ENCODE measurements at places on chromosomes 6 and 20.

GRCh38 chr6:1702580-1703051 is 92.9 kb downstream of the FOXC1 start:
- no peak for DNase-seq

DNA sequence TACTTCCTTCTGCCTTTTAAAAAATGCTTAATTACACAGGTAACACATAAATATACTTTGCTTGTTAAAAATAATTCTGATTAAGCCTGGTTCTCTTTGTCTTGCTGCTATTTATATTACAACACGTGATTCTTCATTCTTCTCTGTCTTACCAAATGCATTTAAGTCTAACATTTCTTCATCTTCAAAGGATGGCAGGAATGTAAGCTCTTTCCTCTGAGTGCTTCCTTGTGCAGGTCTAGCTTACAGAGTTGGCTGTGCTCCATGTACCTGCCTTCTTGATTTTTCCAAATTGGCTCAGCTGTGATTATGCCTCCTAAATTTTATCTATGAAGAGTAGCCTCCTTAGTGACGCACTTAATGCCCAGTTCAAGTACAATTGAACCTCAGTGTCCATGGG is 44.4 kb downstream of the RNF144B start:
- no peak for DNase-seq

GRCh38 chr6:152748843-152749242 is 1.8 kb upstream of the VIP start:
- no peak for DNase-seq

GRCh38 chr20:63536997-63537524 is at the start of gene PTK6:
TSS of gene PTK6 (minus strand) at chr20:63537376. CDS start at chr20:63537314, 62 bp downstream.
- no peak for DNase-seq

GRCh38 chr6:43142101-43142500 is 29.0 kb upstream of the SRF start:
- peak; percentile 33 for DNase-seq

GRCh38 chr6:85677234-85677956 is 34.7 kb upstream of the SYNCRIP start:
- DNase-seq = no peak

- no peak for DNase-seq
Observed at GRCh38 chr6:81562169-81562568, 190.3 kb downstream of the TENT5A start.

DNA sequence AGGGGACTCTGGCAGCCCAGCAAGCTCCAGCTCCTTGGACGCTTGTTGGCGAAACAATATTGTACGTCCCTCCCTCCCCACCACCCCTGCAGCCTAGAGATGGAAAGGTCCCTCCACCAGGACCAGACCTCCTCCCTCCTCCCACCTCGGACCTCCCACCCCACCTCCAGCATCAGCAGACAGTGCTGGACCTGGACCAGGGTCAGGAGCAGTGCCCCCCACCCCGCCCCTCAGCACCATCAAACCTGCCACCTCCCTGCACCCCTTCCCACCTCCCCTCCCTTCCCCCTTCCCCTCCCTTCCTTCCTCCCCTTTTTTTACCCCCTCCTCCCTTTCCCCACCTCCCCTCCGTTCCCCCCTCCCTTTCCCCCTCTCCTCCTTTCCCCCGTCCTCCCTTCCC is 98.4 kb downstream of the TAF4 start:
- DNase-seq = no peak

DNA sequence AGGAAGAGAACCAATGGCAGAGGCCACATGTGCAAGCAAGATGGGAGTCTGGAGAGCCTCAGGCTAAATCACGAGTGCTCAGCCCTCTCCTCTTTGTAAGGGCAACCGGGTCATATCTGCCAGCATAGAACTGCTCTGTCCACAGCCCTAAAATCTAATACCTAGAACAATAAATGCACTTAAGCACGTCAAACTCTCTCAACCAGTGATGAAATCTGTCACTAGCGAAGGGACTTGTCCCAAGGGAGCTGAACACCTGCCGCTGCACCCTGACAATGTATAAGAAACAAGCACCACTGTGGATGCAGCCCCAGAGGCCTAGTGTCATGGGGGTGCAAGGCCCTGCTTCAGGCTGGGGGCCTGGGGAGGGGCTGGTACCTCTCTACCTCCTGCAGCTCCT is 82.5 kb downstream of the PRL start:
- no peak for DNase-seq

GRCh38 chr6:35522660-35523658 is 10.3 kb upstream of the TULP1 start:
- DNase-seq = peak; percentile 87
